ENCODE measurements at places on chromosomes 5 and 9.

DNA sequence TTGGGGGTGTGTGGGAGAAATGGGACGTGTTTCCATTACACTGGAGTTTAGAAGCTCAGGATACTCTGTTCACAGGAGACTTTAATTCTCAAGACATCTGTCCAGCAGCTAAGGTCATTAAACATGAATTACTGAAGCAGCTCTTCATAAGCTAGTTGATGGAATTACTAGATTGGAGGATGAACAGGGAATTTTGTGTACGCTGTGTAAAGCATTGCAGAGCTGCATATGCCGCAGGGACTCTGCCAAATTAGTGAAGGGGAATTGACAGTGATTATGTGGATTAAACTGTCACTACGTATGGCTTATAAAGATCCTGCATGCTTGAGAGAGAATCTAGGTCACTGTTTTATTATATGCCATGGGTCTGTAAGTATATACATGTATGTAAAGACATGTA lies 177.5 kb upstream of the TBC1D2 start:
- no peak for DNase-seq

- peak; percentile 79 for DNase-seq
Observed at GRCh38 chr5:56279979-56280378, 46.8 kb upstream of the ANKRD55 start.

- no peak for DNase-seq
Observed at GRCh38 chr5:86101966-86102365, 515.8 kb upstream of the COX7C start.

DNA sequence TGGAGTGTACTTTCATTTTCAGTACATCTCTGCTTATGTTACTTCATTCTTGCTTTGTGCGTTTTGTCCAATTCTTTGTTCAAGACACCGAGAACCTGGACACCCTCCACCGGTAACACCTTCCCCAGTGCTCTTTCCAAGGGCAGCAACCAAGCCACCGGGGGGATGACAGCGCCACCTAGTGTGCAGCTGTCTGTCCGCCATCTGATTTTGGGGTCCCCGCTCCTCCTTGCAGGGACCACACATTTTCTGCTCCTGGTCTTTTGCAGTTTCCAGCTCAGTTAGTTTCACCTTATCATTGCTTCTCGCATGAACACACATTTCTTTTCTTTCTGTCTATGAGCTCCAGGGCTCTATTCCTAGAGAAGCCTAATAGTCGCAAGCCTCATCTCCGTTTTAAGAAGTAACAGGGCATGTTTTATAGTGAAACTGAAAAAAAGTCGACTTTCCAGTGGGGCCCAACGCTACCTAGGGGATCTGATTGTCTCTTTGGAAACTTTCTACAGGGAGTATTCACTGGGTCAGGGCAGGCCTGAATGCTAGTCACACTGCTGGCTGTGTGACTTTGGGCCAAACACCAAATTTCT lies 152.1 kb downstream of the FSTL4 start:
- no peak for DNase-seq

DNA sequence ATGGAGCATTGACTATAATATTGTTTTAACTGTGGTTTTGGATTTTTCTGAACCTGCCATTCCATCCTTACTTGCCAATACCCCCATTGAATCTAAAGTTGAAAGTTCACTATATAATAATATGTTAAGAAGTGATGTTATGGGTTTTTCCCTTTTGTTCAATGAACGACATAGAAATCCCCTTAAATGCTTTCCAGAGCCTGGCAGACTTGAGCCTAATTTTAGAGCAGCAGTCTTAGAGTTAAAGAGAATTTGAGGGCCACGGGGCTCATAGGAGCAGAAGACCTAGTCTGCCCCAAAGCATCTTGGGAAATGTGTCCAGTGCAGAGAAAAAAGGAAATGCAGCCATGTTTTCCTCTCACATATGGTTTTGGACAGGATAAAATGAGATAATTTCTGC lies 146.1 kb upstream of the SLC44A1 start:
- DNase-seq: no peak

- no peak for DNase-seq
Observed at GRCh38 chr5:154788212-154788611, 33.0 kb downstream of the LARP1 start.

GRCh38 chr9:123338710-123339665 lies 17.0 kb upstream of the CRB2 start:
- no peak for DNase-seq

- DNase-seq: peak; percentile 70
Observed at GRCh38 chr5:172450861-172451695, 3.2 kb downstream of the SH3PXD2B start.

- no peak for DNase-seq
Observed at GRCh38 chr5:39190311-39191102, 28.9 kb downstream of the FYB1 start.

- no peak for DNase-seq
Observed at GRCh38 chr9:134360897-134361296, 34.6 kb downstream of the RXRA start.

DNA sequence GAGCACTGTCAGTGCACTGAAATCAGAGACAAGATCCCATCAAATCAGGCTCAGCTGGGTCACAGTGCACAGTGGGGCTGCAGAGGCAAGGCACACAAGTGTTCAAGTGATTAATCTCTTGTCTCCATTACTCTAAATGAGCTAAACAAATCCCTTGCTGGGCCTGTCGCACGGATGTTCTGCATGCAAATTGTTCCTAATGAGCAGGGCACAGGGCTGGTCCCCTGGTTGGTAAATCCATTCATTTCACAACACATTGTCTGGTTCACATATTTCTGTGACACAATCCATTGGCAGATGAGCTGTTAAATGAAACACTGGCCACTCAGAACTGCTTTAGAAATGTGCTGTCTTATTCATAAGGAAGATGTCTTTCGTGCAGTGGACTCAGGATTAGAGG lies 167.9 kb upstream of the BRINP1 start:
- no peak for DNase-seq

DNA sequence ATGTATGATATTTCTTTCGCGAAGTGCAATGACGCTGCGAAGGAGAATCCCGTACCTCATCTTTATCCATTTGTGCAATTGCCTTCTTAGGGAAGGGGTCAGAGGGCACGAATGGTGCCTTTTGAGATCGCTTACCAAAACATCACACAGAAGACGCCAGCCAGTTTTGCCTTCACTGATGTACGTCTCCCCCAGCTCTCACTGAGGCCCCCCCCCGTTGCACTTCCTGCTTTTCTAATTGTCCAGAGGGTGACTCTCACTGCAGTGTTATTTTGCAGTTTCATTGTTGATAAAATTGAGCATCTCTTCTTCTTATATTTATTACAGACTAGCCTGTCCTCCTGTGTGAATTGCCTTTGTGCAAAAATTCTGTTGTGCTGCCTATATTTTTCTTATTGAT lies 39.0 kb upstream of the CACNA1B start:
- no peak for DNase-seq

- DNase-seq: peak; percentile 46
Observed at GRCh38 chr5:39062530-39062929, 11.7 kb downstream of the RICTOR start.

DNA sequence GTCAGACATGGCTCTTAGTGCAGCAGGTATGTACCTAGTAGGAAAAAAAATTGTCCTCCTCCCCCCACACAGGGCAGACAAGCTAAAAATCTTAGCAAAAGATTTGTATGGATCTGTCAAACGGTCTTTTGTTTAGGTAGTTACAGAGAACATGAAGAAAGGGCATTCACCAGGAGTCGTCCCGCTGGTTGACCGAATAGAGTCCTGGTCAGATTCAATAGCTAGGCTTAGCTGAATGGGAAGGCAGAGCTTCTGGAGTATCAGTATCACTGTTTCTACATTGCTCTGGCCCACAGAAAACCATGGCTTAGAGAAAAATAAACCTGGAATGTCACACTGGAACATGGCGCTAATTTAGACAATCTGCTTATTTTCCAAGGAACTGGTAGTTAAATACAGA lies 642.3 kb downstream of the PTPRD start:
- DNase-seq: no peak

DNA sequence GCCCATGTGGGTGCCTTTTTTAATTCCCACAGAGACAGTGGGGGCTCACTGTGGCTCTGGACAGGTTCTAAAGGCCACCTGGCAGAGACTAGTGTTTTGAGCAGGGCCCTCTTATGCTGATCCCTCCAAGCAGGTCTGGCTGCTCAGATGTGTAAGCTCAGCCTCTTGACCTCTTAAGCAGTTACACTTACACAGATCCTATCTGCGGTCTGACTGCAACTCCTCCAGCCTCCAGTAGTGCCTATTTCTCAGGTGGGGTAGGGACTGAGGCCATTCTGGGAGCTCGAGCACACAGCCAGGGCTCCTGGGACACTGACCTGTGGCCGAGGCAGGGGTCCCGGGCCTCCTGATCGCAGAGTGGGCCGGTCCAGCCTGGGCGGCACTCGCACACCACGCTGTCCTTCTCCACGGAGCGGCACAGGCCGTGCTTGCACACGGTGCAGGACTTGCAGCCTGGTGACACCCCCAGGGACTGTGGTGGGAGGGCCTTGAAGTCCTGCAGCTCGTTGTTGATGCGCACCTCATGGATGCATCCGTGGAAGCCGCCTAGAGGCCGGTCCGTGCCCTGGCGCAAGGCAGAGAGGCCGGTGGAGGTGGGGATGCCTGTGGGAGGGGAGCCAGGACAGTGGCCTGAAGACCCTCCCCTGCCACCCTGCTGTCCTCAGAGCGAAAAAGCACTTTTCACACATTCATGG lies 91.9 kb upstream of the PANK3 start:
- DNase-seq: no peak

DNA sequence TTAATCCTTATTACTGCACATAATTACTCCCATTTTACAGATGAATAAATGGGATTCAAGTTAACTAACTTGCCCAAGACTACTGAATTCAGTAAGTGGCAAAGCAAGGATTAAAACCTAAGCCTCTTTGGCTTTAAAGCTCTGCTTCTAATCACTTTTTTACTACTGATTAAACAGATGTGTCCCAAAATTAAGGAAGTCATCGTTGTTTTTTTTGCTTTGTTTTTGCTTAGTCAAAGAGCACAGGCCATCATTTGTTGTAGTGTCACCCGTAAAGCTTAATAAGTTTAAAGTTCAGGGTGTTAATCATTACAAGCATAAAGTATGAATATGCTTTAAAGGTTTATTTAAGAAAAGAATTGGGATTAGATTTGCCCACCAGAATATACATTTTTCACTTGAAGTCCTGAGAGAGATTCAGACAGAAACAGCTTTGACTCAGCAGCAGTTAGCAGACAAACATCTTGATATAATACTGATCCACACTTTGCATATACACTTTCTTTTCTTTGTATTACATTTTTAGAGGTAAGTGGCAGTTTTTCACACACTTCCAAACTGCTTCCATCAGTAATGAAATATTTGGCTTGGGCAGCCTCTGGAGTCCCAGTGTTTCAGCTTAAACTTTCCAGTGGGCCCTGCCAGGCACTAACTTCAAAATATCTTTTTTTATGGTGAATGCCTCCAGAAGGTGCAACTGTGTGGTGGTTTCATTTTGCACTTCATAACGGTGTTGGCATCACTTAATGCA lies 52.7 kb downstream of the PIK3R1 start:
- no peak for DNase-seq
